ENCODE measurements at places on chromosomes 16 and 17.

DNA sequence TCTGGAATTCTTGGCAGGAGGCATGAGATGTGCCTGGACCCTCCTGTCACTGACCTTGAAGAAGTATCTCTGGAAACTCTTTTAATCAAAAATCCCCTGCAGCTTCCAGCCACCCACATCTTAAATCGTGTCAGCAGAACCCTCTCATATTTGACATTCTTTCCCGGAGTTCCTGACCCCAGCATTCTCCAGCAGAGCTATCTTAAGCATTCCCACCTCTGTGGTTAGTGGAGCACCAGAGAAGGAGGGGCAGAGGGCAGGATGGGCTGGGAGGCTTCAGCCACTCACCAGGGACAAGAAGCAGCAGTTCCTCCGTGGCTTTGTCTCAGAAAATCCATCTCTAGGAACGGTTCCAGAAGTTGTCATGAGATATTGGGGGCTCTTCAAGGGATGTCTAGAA is 149.9 kb downstream of the RGS9 start:
- DNase-seq: no peak

DNA sequence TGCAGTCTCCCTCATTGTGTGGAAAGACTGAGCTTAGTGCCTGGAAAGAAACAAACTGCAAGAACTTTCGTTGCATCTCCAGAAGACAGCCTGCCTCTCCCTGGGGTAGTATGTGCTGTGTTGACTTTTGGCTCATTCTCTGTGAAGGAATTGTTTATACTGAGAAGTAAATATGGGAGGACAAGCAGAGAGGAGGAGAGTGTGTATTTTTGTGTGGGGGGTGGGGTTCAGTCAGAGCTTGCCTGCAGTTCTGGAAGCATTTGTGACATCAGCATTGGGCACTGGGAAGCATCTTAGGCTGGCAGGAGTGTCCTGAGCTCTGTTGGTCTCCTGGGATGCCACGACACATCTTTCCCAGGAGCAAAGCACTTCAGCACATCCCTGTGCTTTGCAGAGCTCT is 147.9 kb downstream of the HS3ST3B1 start:
- DNase-seq: no peak

GRCh38 chr16:83907111-83907510 is 8.2 kb downstream of the MLYCD start:
- no peak for DNase-seq

DNA sequence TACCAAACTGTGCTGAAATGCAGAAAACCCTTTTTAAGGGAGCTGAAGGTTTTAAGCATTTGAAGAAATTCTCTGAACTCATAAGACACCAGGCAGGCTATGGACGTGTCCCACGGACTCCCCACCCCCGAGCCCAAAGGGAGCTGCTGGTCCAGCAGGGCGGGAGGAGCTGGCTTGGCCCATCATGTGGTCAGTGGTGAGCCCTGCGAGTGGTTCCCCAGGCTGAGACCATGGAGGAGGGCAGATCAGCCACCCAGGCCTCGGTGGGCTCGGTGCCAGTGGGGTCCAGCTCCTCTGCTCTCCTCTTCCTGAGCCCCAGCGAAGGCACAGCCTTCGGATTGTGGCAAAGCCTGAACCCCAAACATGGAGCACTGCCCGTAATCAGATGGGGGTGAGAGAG is 27.0 kb downstream of the LGALS3BP start:
- no peak for DNase-seq

- no peak for DNase-seq
Measured at GRCh38 chr17:65966072-65966695, 225.7 kb downstream of the CEP112 start.

- DNase-seq: no peak
Measured at GRCh38 chr16:14151256-14152030, 80.3 kb downstream of the MRTFB start.

DNA sequence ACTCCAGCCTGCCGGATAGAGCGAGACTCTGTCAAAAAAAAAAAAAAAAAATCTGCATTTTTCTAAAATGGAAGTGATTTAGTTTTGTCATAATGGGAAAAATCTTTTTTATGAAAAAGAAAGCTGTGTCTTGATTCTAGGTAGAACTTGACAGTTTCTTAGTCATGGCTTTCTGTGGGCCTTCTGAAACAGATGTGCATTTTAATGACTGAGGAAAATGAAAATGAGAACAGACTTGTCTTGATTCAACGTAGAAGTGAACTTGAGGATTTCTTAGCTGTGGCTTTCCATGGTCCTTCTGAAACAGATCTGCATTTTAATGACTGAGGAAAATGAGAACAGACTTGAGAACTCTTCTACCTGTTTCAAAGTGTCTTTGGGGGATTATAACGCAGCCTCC is 171.7 kb downstream of the VPS53 start:
- DNase-seq: no peak

DNA sequence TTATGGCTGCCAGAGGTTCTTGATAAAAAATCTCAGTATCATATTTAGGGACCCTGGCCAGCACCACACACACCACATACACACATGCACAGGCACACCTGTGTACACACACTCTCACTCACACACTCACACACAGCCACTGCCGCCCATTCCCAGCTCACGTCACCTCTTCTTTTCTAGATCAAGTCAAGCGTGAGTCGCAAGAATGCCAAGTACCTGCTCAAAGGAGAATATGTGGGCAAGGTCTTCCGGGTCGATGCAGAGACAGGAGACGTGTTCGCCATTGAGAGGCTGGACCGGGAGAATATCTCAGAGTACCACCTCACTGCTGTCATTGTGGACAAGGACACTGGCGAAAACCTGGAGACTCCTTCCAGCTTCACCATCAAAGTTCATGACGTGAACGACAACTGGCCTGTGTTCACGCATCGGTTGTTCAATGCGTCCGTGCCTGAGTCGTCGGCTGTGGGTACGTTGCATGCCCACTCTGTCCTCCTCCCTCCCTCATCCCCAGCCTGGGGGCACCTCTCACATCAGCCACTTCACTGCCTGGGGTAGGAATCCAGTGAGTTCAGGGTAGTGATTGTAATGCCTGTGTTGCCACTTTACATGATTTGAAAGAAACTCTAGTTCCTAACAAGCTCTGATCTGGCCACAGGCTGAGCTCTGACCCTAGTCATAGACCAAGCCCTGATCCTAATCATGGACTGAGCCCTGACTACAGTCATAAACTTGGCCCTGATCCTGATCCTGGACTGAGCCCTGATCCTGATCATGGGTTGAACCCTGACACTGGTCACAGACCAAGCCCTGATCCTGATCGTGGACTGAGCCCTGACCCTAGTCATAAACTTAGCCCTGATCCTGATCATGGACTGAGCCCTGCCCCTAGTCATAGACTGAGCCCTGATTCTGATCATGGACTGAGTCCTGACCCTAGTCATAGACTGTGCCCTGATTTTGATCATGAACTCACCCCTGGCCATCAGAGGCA is 20.4 kb downstream of the CDH5 start:
- no peak for DNase-seq

- no peak for DNase-seq
Measured at GRCh38 chr17:78817123-78817522, 23.5 kb downstream of the USP36 start.

DNA sequence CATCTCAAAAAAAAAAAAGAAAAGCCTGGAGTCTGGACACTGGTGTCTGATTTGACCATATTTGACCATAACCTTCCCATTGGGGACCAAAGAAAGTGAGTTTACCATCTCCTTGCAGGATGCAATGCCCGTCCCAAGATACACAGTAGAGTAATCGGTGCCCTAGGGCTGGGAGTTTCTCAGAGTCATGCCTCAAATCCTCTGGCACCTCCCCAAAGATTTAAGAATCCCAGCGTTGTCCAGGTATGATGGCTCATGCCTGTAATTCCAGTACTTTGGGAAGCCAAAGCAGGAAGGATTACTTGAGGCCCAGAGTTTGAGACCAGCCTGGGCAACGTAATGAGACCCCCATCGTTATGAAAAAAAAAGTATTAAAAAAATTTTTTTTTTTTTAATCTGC is 5.0 kb downstream of the PITPNM3 start:
- peak; percentile 92 for DNase-seq

- DNase-seq: peak; percentile 75
Measured at GRCh38 chr17:80596760-80597608, 52.3 kb downstream of the RPTOR start.

DNA sequence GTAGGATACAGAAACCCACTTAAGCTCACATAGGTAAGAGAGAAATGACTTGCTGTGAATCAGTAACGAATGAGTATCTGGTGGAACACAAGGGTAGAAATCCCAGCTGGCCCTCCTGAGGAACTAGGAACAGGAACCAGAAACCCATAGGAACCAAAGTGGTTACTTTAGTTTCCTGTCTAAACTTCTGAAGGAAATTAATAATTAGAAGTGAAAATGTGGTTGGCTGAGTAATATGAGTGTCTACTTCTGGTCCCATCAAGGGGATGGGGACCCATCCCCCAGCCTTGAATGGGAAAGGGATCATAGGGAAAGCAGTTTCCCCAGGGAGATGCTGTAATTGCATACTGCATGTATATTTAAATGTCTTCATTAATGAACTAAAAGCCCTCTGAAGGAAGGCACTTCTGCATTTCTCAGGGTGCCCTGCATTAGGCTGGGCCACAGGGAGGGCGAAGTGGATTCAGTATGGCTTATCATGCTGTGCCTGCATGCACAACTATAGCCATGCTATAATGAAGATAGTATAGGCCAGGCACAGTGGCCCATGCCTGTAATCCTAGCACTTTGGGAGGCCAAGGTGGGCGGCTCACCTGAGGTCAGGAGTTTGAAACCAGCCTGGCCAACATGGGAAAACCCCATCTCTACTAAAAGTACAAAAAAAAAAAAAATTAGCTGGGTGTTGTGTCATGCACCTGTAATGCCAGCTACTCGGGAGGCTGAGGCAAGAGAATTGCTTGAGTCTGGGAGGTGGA is 45.6 kb downstream of the CYB5B start:
- DNase-seq: no peak

DNA sequence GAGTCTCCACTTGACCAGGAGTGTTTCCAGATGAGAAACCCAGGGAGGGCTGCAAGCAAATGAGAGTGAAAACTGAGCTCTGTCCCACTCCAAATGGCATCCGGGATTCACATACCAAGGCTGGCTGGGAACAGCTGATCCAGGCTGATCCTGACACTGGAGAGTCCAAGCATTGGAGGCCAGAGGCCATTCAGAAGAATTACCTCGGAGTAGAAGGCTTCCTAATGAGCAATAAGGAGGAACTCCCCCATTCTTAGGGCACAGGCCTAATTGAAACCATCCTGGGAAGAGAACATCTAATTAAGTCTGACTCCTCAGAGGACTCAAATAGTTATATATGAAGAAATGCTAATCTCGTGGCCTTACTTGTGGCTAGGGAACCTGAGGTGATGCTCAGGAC is 142.8 kb downstream of the PRKCA start:
- DNase-seq: no peak

- no peak for DNase-seq
Measured at GRCh38 chr16:78761427-78761826, 662.0 kb downstream of the WWOX start.

GRCh38 chr17:14011740-14012405 is 57.4 kb upstream of the COX10 start:
- no peak for DNase-seq

GRCh38 chr16:3115003-3115402 is 2.6 kb downstream of the ZNF205 start:
- no peak for DNase-seq

DNA sequence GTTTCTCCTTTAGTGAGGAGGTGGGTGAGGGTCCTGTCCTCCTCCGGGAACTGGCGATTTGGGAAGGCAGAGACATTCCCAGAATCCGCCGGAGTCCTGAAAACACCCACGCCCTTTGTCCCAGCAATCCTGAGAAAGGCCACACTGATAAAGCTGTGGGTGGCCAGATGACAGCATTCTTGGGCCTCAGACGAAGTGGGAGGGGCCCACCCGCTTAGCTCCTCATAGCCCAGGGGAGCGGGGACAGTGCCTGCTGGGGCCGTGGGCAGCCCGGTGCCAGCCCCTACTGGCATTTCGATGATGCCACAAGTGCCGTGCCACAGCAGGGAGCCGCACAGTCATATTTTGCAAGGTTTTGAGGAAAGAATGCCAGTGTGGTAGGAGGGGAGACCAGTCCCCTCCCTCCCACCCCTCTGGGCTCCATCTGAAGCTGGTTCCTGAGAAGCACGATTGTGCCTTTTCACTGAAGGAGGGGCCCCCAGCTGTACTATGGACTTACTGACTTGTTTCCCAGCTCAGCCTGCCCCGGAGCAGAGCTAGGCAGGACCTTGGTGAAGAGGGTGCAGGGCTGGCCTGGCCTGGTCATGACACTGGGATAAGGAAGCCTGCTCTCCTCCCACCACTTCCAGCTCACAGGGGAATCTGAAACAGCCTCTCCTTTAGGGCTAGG is 20.9 kb upstream of the MPRIP start:
- DNase-seq: no peak

GRCh38 chr16:66541388-66542355 is 8.2 kb downstream of the TK2 start:
- DNase-seq: no peak

DNA sequence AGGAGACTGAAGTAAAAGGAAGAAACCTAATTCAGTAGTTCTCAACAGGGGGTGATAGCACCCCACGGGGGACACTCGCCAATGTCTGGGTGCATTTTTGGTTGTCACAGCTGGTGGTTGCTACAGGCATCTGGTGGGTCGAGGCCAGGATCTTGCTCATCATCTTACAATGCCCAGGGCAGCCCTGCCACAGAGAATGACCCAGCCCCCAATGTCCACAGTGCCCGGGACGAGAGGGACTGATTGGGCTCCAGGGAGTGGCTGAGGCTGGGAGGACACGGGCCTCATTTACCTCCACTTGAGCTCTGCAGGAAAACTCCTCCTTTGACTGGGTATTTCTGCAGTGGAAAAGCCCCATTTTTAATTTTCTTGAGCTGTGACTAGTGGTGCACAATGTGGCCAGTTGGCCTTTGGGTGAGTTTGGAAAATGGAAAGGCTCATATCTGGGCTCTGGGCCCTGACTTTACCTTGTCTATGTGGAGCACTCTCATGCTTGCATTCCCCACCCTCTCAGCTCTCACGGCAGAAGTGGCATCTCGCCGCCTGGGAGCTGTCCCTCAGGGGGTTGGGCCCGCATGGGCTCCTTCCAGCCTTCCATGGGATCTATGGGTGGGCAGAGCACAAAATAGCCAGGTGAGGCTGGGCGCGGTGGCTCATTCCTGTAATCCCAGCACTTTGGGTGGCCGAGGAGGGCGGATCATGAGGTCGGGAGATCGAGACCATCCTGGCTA is 37.7 kb upstream of the IRF8 start:
- no peak for DNase-seq

- no peak for DNase-seq
Measured at GRCh38 chr16:47627085-47627639, 166.0 kb downstream of the PHKB start.

DNA sequence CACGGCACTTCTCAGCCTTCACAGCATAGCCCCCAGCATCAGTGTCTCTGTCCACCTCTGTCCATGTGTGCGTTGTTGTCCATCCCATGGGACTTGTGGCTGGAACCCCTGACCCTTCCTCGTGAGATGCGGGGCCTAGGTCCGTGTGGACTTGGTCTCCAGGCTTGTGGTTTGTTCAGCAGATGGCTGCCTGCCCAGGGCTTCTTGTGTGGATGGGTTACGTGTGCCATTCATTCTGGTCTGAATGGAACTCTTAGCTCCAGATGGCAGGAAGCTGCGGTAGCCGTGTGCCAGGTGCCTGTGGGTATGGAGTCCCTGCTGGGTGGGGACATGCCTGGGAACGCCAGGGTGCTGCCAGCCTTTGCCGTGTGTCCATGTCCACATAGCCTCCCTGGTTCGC is 31.7 kb upstream of the NUDT16L1 start:
- DNase-seq: no peak

- no peak for DNase-seq
Measured at GRCh38 chr16:30760577-30761426, 1.1 kb downstream of the CFAP119 start.
